DMS79 treated with DMSO at 0.1 percent for 48 hours (cell line): ENCODE measurements at places on chromosomes 2 and 18.

GRCh38 chr2:216366777-216367471 lies 5.4 kb downstream of the MARCHF4 start:
- DNase-seq = no peak

- no peak for DNase-seq
These were observed 255.6 kb downstream of the CCDC178 start for GRCh38 chr18:33184958-33185357.

DNA sequence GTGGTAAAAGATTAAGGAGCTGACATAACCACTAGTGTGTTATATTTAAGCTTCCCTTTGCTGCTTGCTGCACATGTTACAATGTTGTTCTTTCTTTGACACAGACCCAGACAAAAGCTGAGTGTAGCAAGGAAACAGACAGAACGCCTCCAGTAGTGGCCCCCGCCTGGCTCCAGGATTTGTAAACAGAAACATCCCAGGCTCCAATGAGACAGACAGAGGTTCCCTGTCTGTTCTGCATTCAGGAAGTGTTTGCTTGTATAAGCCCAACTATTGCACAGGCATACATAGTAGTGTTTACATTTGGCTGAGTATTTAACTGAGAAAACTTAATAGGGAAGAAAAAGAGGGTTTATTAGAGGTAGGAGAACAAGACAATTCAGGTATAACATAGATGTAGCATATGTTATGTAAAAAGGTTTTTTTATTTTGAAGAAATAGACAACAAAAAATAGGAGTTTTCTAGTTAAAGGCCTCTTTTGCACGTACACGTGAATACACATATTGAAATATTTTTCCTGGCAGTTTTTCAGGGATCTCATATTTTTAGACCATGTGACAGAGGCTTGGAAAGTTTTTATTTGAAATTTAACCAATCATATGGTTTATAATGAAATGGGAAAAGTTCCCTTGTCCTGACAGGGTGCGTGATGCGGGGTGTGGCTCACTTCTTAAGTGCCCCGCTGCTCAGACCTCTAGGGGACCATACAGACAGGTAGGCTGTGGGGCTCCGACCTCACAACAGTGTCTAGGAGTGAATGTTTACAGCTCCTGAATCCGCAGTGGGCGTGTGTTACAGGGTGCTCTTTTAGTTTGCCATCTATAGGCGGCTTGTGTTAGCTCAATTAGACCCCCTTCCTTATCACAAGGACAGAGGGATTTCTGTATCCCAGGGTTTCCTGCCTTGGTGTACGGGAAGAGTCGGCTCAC lies 118.4 kb downstream of the BMPR2 start:
- no peak for DNase-seq

DNA sequence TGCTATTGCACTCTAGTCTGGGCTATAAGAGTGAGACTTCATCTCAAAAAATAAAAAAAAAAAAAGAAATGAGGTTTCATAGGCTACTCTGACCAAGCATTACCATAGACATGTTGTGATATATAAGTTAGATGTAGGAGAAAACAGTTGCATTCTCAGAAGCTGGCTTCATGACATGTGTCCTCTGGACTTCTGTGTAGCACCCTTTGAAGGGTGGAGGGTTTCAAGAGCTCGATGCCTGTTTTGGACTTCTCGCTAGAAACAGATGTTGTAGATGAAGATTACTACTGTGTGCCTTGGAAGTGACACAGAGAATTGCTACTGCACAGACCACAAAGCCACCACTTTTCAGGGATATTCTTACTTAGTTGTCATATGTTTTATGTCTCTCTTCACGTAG lies 91.0 kb downstream of the TMEM247 start:
- DNase-seq = no peak

DNA sequence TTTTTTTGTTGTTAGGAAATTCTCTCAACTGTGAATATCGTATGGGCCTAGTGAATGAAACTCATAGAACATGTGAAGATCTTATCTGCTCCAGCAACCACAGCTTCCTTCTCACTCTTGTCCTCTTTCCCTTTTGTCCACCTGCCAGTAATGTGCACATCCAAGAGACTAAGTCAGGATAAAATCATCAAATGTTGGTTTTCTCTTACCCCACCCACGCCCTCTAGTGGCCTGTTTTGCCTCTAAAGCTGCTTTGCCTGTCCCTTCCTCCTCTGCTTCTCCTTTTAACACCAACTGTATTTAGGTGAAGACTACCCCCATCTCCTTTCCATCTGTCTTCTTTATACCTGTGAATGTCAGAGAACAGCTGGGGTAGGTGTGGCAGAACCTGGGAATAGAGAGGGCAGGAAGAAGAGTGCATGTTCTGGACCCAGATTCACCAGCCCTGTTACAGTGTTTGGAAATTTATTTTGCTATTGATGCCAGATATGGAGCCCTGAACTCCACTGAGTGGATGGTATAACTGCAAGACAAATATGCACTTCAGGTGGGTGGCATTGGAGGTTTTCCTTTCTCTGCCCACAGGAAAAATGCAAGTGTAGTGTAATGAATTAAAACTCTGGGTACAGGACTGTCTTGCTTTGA lies 8.4 kb upstream of the MGAT5 start:
- DNase-seq = peak; percentile 51

DNA sequence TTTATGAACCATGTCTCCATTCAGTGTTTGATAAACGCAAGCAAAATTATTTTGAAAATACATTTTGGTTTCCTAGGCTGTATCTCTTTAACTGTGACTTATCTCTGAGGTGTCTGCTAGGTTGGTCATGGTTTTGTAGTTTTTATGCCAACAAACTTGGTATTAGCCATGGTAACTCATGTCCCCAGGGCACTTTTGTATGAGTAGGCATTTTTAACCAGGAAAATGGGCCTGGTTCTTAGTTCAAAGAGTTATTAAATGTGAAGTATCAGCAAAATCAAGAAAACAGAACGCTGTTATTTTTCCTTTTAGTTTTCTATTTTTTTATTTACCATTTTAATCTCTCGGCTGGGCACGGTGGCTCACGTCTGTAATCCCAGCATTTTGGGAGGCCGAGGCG lies 179.3 kb upstream of the LHCGR start:
- DNase-seq = no peak
